ENCODE measurements at places on chromosomes 3 and 15. TPM values are rescaled to one million over a fixed set of nuclear protein-coding genes. Genes with fewer than 3 reads are reported as not detected.

Gene USP50
- total RNA-seq, result 1.2 TPM

Gene FAM174B
- 4.3 TPM for total RNA-seq

Gene TMEM158
- 1.0 TPM for total RNA-seq

Gene PROS1
- total RNA-seq, result 65.4 TPM

Gene TTC23
- 29.5 TPM for total RNA-seq

Gene U2SURP
- total RNA-seq, result 122 TPM

Gene TGM5
- total RNA-seq, result 1.6 TPM

Gene SERPINI1
- 4.3 TPM for total RNA-seq

Gene SLC25A20
- total RNA-seq, result 37.3 TPM

DNA sequence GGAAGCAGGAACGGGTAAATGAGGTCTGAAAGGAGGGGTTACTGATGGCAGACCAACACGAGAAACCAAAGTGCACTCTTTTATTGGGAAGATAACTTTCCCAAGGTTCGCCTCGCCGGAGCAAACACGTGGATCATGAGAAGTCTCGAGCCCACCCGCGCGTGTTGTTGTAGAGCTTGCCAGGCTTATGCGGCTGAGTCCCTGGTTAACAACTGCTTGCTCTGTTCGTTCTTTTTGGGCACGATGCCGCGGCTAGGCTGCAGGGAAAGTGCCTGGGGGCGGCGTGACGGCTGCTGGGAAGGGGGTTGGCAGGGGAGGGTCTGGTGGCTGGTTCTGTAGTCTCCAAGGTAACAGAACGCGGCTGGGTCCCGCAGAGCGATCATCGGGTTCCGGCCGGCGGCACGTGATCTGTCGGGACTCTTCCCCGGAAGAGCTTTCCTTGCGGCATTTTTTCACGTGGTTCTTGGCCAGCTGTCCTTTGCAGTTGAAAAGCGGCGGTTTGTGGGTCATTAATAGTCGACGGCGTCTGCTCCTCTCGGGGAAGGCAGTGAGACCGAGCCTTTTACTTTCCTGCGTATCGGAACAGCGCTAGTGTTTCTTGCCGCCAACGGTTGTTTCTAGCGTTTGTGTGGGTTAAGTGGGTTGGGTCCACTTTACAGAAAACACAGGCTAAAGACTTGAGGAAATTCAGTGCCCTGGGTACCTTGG lies 1.5 kb downstream of the MGA start:
- DNase-seq, result peak; percentile 54

DNA sequence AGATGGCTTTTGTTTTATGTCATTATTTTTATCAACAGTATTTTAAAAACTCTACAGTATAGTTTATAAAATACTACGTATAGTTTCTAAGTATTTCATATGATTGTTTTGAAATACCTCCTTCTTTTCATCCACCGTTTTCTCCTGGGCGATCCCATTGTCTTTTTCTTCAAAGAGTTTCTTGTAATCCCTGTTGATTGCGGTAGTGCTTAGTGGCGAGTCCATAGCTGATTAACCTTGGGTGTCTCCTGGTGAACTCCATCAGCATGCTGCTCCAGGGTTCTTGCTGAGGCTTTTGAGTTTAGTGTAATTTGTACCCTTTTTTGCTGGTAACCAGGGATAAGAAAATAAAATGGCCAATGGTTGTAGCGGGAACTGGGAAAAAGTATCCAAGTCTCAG lies 3.6 kb downstream of the PIAS1 start:
- DNase-seq, result no peak

- DNase-seq, result no peak
Measured at GRCh38 chr3:77040216-77040615, 317 bp downstream of the ROBO2 start.

- no peak for DNase-seq
Measured at GRCh38 chr15:42087926-42088800, 6.2 kb downstream of the PLA2G4D start.

DNA sequence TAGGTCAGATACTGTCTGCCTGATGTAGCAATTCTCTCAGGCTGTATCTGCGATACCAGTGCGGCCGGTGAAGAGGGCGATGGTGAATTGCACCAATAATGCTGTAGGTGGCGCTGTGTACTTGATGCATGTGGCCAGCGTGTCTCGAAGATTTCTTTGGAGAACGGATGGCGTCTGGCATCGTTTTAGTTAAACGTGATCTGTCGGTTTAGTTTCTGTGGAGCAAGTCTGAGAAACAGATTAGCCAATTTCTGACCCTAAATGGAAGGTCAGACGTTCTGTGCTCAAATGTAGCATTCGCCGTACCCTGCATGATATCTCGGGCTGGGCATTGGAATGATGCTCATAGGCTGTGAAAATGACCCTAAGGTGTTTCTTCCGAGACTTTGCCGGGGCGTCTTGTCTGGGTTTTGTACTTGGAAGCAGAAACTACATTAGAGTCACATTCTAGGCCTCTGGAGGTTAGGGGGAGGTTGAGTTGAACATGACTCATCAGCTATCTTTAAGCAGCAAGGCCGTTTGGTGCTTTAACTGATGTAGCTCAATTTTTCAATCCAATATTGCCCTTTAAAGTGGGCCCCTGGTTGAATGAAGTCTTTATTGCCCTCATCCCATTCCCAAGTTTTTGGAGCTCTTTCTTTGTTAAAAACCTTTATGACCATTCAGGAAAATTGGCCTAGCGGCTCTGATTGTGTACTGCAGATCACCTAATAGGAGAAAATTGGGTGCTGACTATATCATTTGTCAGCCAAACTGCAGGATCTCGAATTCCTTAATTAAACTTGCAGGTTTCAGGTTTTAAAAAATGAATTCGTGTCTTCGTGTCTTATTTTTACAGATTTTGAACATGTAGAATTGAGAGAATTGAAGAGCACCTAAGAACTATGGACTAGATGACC lies 80.0 kb downstream of the SQOR start:
- DNase-seq, result peak; percentile 23

DNA sequence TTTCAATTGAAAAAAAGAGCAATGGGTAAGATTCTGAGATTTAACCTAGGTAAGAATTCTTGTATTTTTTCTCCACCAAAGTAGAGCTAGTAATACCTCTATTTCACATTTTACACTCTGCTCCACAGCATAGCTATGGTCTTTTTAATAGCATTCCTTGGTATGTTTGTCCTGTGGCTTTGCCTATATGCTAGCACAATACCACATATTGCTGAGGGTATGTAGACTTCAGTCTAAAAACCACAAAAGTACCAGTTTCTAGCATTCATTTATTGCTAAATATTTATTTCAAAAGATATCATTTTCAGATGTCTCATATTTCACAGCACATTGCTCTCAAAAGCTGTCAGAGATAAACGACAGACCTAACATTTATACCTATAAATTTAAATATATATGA lies 18.2 kb upstream of the EOGT start:
- DNase-seq, result no peak

DNA sequence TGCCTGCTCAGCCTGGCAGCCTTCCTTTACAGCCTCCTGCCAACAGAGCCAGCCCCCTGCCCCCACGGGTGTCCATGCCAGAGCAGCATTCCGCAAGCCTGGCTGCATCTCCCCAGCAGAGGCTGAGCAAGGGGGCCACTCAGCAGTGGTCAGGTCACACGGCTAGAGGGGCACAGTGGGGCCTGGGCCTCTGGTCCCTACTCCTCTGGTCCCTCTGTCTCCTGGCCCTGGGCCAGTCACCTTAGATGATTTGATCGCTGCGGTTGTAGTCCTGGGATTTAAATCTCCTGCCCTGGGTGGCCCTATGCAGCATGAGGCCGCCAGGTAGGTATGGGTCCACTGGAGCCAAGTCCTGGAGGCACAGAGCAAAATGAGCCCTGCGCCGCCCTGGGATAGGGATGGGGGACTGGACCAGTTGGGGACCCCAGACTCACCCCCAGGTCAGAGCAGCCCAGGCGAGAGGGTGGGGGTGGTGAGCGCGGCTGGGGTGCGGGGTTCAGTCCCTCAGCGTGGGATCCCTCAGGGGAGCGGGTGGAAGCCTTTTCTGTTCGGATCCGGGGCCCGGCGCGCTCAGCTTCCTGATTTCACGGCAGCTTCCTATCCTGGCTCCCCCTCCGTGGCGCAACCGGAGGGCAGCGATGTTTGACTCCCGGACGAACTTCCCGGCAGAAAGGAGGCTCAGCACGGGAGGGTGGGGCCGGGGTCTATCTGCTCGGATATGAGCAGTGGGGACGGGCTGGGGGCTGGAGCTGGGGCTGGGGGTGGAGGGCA lies at the start of gene ZBTB47:
Gene ZBTB47, plus strand, starts transcription at position 138 of the 771 bp plus-strand sequence. CDS start 4,659 bp downstream, outside the sequence.
- DNase-seq, result peak; percentile 58

GRCh38 chr3:17841190-17841828 lies 98.9 kb upstream of the TBC1D5 start:
- DNase-seq, result peak; percentile 69

- DNase-seq, result no peak
Measured at GRCh38 chr15:61654918-61655317, 405.3 kb downstream of the VPS13C start.

GRCh38 chr15:61997786-61998185 lies 62.5 kb downstream of the VPS13C start:
- no peak for DNase-seq

- DNase-seq, result no peak
Measured at GRCh38 chr3:167113035-167113830, 266.9 kb downstream of the ZBBX start.

GRCh38 chr3:64053581-64053980 lies 30.3 kb upstream of the PSMD6 start:
- no peak for DNase-seq

DNA sequence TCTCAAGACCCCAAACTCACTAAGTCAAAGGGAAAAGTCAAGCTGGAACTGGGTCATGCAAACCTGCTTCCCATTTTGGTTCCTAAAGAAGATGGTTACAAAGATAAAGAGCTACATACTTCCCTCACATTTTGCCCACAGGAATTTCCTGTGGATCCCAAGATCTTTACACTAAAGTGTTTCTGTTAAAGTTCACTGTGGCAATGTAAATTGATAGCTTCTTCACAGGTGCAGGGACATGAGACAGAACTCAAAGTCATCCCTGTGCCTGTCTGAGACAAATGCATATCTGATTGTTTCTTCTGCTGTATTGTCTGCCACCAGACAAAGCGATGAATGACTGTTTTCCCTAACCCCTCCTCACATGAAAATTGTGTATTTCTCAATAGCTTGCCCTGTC lies 567.8 kb downstream of the ZIC1 start:
- no peak for DNase-seq

- peak; percentile 29 for DNase-seq
Measured at GRCh38 chr3:188900421-188900951, 271.3 kb upstream of the TPRG1 start.

GRCh38 chr3:125054449-125055329 lies 1.1 kb downstream of the HEG1 start:
- DNase-seq, result no peak

DNA sequence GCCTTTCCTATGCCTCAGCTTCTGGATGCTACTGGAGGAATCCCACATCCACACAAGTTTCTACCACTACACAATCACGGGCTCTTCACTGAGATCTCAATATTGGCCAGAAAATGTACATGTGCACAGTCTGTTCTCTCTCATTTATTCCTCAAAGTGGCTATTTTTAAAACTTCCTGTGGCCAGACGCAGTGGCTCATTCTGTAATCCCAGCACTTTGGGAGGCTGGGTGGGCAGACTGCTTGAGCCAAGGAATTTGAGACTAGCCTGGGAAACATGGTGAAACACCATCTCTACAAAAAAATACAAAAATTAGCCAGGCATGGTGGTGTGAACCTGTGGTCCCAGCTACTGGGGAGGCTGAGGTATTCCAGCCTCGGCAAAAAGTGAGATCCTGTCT lies 91.4 kb upstream of the PRTG start:
- no peak for DNase-seq

GRCh38 chr3:192174283-192174682 lies 553.1 kb downstream of the FGF12 start:
- DNase-seq, result no peak

- DNase-seq, result no peak
Measured at GRCh38 chr3:143389388-143389787, 269.8 kb downstream of the CHST2 start.

GRCh38 chr15:85443593-85444087 lies 63.2 kb downstream of the AKAP13 start:
- no peak for DNase-seq

DNA sequence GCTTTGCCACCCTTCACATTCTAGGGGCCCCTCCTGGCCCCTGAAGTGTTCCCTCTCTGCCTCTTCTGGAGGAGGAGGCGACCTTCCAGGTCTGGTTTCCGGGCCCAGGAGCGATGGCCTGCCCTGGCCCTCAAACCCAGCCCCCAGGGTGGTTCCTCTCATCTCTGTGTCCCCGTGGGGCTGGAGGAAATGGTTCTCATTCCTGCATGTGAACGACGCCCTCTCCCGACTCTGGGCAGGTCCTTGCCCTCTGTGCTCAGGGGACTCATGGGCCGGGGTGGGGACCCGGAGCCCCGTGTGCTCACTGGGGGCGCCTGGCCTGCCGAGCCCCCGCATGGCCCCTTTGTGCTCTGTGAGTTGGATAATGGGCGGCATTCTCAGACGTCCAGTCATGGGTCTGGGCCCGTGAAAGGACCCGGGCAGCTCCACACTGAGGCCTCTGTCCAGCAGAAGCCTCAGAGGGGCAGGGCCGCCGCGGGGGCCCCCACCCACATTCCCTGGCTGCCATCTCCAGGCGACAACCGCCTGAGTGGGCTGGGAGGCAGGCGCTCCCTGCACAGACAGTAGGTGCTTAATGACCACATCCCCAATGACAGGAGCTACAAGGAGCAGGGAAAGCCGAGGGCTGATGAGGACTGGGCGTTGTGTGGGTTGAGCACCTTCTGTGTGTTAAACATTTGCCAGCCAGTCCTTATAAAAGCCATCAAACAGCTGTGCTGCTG lies 5.5 kb upstream of the PLXND1 start:
- DNase-seq, result no peak

All from breast epithelium (tissue), 4 donors.